WTC11 (cell line): ENCODE measurements at places on chromosomes 5 and 9.
A peak's percentile ranks its signal among the peaks of the same experiment; 100 is the strongest.

- no peak for DNase-seq
These were observed 52.5 kb upstream of the CTNNA1 start for GRCh38 chr5:138700581-138701362.

DNA sequence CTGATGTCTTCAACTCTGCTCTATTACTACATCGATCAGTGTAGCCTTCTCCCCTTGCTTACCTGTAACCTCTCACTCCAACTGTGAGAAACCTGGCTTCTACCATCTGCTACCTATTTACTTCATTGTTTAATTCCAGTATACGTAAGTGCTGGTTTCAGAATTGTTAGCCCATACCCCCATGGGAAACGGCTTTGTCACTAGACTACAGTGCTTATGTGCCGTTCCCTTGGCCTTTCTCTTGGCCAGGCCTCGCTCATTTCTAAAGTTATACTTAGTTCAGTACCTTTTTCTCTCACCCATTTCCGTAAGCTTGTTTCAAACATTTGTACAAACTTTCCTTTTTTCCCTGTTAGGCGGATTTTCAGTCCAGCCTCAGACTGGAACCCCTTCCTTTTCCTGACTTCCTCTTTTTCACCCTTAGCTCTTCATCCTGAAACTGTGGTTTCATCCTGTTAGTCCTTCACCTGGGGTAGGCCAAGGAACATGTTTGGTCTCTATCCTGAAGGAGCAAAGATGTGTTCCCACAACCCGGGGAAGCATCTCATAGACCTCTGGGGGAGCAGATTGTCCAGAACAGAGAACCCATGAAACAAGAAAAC is 21.7 kb downstream of the ALG2 start:
- DNase-seq: no peak

DNA sequence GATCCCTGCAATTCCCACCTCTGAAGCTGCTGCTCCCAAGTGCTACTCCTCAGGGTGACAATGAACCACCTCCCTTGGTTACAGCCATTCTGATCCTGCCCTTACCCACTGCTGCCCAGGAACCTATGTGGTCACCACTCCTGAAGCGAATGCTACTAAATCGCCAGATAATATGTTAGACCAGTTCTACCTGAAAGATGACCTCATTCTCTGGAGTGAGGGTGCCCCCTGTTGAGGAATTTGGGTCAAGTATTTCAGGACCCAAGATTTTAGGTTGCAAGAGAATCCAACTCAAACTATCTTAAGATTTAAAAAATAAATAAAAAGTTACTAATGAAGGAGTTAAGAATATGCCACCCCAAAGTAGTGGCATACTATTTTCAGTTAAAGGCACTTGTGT is 5.8 kb upstream of the SNAPC3 start:
- peak; percentile 56 for DNase-seq

DNA sequence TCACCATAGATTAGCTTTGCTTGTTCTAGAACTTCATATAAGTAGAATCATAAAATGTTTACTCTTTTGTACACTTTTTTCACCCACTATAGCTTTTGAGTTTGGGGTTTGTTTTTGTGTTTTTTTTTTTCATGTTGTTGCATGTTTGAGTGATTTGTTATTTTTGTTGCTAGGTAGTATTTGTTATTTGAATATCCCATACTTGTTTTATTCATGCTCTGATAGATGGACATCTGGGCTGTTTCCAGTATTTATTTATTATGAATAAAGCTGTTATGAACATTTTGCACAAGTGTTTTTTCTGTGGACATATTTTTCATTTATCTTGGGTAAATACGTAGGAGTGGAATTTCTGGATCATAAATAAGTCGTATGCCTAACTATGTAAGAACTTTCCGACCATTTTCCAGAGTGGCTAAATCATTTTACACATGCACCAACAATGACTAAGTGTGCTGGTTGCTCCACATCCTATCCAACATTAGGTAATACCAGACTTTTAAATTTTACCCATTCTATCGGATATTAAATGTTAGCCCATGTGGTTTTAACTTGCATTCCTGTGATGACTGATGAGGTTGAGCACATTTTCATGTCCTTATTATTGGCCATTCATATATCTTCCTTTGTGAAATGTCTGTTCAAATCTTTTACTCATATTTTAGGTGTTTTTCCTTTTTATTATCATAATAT is 69.1 kb upstream of the NR4A3 start:
- DNase-seq: no peak
